Activated T-cell treated with anti-CD3 and anti-CD28 coated beads for 4 hours (primary cell): ENCODE measurements at places on chromosomes 2 and 18.
A peak's percentile ranks its signal among the peaks of the same experiment; 100 is the strongest.

DNA sequence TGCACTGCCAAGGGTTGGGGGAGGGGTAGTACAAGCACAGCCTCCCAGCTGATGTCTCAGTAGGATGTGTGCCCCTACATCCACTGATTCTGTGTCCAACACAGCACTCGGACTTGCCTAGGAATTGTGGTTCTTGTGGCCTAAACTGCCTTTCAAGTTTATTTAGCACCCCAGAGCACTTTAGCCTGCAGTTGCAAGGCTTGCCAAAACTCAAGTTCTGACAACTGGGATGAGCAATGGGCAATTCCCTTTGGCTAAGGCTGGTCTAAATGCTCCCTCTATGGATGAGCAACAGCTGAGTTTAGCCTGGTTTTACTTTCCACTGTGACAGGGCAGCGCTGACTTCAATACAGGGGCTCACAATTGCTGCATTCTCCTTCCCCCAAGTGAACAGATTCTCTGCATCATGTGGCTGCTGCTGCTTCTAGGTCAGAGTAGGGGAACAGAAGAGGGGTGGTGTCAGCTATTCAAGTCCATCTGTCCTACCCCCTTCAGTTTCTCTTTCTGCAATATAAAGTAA lies 471.5 kb downstream of the PIK3C3 start:
- DNase-seq, result no peak

DNA sequence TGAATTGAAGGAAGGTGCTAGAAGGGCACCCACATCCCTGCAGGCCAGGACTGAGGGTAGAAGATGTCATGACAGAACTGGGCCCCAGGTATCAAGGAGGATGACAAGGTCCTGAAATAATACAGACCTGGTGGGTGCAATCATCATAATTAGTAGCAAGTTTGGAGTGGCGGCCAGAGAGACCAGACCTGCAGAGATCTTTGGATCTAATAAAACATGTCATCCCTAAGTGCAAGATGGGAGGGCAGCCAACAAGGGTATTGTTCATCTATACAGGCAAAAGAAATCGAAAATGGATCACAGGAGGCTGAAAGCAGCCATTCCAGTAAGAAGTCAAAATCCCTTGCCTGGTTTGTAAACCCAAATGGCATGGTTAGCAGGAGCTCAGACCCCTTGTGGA lies 111.3 kb upstream of the BOD1L2 start:
- no peak for DNase-seq

DNA sequence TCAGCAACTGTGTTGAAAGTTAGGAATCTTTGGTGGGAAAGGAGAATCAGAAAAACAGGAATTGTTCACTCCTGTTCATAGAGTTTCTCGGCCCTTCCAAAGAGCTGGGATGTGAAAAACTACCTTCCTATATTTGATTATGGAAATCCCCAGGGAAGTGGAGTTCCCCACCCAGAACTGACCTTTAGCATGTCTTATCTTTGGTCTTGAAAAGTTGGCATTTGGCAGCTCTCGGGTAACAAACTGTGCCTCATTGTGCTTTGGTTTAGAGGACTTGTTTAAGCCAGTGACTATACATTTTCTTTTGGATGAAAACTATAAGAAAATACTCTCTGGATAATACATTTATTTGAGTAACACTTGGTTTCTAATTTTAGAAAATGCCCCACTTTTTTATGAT lies 51.3 kb upstream of the CERS6 start:
- DNase-seq, result no peak

DNA sequence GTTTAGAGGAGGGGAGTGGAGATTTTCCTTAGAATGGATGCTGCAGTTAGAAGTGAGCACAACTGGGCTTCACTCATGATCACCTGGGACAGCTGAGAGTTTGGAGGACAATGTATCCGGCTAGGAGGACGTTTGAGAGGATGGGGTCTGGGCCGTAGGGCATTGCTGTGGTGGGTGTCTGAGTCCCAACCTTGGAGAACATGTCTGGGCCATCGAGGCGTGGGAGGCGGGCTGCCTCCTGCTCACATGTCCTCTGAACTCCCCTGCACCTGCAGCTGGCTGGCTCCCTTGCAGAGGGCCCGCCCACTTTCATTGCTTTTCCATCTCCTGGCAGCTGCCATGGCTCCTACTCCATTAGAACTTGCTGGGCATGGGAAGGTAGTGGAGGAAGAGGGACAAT lies 203.0 kb upstream of the PXDN start:
- no peak for DNase-seq

GRCh38 chr2:105144152-105144940 lies 97.2 kb upstream of the GPR45 start:
- no peak for DNase-seq

DNA sequence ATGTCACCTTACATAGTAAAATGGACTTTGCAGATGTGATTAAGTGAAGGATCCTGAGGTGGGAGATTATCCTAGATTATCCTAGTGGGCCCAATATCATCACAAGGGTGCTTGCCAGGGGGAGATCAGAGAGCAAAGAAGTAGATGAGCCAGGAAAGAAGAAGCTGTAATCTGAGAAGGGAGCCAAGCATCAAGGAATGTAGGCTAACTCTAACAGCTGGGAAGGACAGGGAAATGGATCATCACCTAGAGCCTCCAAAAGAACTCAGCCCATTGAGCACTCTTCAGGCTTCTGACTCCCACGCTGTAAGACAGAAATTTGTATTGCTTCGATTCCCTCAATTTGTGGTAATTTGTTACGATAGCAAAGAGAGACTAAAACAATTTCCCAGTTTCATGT lies 309.9 kb downstream of the LRP1B start:
- DNase-seq, result no peak

DNA sequence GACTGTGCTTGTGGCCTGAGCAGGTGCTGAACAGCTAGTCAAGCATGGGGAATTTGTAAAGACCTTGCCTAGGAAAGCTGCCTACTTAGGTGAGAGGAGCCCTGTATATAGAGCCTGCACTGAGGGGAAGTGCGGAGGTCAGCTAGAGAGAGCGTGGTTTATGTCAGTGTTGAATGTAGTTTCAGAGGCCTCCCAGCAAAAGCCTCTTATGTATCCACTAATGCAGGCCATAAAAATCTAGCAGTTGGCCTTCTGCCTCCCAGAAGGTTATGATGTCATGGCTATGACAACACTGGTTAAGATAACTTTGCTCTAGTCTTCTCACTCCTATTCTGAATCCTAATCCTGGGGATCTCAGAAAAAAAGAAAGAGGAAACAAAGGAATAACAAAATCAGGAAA lies 88.9 kb downstream of the ASXL3 start:
- no peak for DNase-seq

DNA sequence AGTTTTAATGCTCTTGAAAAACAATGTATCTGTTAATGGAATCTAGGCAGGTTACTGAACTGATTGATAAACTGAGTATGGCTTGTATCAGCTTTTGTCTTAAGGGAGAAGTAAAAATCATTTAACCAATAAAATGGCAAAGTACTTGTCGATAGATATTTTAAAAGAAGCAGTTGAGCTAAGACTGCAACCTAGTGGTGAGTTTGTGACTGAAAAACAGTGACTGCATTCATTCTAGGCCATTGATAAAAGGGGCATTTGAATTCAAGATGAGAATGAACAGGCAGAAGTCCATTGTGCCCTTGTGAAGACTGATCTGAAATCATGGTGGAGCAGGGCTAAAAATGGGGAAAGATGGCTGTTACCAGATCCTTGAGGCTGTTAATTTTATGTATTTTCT lies 59.4 kb upstream of the MSTN start:
- DNase-seq, result no peak

DNA sequence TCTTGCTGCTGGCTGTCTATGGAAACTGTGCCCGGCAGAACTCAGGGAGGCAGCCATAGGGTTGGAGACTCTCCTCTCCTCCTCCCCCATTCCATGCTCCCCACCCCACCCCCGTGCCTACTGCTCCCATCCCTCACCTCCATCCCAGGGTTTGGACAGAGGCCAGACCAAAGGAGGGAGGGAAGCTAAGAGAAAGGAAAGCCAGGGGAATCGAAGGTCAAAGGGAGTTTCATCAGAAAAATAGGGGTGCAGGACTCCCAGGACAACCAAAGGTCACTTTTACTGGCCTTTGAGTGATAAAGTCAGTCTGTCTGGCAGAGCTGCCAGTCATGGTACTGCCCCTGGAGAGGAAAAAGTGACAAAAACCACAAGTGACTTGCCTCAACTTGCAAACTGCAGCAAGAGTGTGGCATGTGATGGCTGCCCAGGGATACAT lies 187.3 kb upstream of the CTAGE1 start:
- no peak for DNase-seq

DNA sequence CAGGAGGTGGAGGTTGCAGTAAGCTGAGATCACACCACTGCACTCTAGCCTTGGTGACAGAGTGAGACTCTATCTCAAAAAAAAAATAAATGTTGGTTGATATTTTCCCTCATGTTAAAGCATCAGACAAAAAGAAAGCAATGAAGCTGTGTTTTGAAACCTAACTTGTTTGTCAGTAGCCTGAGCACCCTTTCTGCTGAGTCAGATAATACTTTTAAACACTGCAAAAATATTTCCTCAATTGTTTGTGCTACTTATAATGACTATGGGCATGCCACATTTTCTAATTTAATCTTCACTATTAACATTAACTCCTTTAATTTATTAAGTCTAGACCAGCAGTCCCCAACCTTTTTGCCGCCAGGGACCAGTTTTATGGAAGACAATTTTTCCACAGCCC lies 236.3 kb upstream of the AGAP1 start:
- DNase-seq, result no peak

DNA sequence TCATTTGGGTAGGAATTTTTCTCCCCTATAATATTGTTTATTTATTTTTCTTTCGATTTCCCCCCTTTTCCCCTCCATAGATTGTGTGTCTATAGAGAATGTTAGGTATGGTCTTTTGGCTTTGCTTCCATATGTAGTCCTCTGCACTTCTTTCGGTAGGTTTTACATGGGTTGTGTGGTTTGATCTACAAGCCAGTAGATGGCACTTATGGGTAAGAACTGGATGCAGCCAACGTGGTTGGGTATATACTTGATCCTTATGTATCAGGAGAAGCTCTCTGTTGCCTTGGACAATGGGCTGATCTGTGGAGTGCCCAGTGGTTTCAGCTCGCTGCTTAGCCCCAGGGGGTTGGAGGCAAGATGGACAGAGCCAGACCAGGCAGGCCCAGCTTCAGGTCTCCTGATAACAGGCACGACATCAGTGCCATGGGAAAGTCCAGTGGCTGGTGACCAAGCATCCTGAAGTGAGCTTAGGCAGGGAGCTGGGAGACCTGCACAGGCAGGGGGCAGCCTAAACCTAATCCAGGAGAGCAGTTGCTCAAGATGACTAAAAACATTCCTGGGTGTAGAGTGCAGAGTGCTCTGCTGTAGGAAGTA lies 488.3 kb downstream of the CCDC85A start:
- DNase-seq, result no peak

GRCh38 chr2:156437272-156437930 lies 1.2 kb downstream of the GPD2 start:
- no peak for DNase-seq

- DNase-seq, result no peak
Observed at GRCh38 chr2:196104066-196104465, 35.4 kb upstream of the DNAH7 start.

DNA sequence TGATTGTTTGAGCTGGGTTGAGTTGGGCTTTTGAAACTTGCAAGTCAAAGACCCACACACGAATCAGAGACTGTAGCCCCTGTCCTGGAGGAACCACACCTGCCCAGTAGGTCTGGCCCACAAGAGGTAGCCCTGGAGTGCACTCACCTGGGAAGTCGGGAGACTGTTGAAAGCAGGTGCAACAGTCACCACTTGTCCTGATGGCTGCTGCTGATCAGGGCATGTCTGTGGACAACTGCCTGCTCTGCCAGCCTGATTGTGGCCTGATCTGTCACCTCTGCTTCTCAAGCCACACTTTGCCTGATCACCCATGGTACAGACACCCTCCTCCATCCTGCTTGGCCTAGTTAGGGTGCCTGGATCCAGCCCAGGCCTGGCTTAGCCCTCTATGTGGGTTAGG lies 105.0 kb upstream of the HAAO start:
- no peak for DNase-seq

GRCh38 chr2:192952245-192952644 lies 757.5 kb upstream of the TMEFF2 start:
- DNase-seq, result no peak

- no peak for DNase-seq
Observed at GRCh38 chr2:64356906-64357305, 97.1 kb upstream of the LGALSL start.

DNA sequence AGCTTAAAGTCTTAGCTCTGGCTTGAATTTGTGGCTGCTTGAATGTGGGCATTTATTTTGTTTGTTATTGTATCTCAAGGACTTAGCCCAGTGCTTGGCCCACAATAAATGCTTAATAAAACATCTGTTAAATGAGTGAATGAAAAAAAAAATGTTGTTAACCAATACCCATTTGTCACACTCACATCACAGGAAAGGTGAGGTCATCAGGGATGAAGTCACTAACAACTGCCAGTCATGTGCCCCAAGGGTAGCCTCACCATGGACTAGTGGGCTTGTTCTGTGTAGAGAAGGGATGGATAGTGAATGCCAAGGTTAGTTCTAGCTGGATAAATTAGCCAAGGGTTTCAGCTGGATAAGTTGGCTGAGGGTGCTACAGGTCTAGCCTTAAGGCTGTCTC lies 3.0 kb downstream of the NRBP1 start:
- peak; percentile 25 for DNase-seq

GRCh38 chr2:175879679-175880078 lies 122.4 kb downstream of the LNPK start:
- DNase-seq, result no peak

DNA sequence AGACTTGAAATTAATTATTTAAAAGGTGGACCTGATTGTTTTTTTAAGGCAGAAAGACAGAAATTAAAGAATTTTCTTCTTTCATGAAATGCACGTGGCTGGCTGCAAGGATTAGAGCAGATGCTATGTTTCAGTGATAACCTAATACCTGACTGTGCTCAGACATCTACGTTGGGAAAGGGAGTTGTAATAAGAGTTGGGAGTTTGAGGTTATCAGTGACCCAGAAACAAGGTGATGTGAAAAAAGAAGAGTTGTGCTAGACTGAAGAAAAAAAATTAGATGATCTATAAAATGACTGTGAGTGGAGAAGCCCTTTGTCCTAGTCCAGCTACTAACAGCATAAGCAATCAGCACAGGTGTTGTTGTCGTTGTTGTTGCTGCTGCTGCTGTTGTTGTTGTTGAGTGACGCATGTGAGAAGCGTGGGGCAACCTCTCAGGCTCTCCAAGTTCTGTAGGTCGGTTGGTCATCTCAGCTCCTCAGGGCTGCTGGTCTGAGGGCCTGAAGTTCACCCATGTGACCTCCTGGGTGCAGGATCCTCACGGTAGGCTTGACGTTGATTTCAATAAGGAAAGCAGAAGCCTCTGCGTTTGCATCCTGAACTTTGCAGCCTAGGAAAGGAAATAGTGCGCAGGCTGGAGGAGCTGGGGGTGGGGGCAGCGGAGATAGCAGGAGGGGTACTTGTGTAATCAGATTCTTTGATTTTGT lies 7.6 kb downstream of the POU3F3 start:
- DNase-seq, result no peak

GRCh38 chr2:211114826-211115455 lies 558.5 kb downstream of the CPS1 start:
- DNase-seq, result no peak

- no peak for DNase-seq
Observed at GRCh38 chr2:147135376-147135775, 709.5 kb upstream of the ACVR2A start.
